Coronary artery (tissue), 2 donors: ENCODE measurements at places on chromosomes 13 and 19.

- DNase-seq: no peak
Measured at GRCh38 chr13:45932676-45933075, 81.1 kb upstream of the SIAH3 start.

- no peak for DNase-seq
Measured at GRCh38 chr13:109788372-109789111, 2.2 kb upstream of the IRS2 start.

GRCh38 chr13:91323349-91323748 lies 24.1 kb upstream of the MIR17HG start:
- no peak for DNase-seq

DNA sequence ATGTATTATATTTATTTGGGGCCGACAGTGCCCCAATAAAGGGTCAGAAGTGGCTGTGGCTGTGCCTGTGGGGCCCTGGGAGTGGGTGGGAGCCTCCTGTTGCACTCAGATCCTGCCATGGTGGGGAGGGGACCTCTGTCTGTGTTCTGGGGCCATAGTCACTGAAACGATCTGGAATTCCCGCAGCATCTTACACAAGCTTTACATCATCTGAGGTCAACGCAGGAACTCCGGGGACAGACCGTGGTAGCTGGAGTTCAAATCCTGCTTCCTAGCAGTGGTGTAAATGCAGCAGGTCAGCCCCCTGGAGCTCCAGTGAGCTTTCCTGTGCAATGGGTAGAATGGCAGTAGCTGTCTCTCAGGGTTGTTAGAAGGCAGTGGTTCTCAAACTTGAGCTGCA lies 3.9 kb upstream of the SCN1B start:
- DNase-seq: no peak

- no peak for DNase-seq
Measured at GRCh38 chr19:40266912-40267600, 18.1 kb downstream of the AKT2 start.

DNA sequence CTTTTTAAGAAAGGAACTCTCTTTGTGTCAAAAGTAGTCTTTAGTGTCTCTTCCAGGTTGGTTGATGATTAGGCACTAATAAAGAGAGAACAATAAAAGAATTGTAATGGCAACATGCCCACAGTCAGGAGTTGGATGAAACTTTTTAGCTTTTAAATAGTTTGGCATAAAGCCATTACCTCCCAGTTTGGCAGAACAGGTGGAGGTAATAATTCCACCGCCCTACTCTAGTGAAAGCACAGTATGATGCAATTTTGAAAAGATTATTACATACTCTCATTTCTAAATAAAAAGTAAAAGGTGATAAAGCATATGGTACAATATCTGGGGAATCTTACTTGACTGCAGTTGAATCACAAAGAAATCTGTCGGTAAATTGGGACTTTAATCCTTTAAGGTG lies 497.6 kb downstream of the SUCLA2 start:
- DNase-seq: no peak

DNA sequence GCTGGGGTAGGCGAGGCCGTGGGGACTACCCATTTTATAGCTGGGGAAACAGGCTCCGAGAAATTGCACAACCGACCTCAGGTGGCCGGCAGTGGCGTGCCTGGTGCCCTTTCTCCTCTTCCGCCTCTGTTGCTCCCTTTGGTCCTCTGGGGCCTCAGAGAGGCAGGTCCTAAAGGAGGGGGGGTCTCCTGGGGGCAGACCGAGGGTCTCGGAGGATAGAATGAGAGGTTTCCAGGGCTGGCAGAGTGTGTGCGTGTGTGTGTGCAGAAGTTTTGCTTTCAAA lies 11.3 kb downstream of the STX10 start:
- DNase-seq: no peak

DNA sequence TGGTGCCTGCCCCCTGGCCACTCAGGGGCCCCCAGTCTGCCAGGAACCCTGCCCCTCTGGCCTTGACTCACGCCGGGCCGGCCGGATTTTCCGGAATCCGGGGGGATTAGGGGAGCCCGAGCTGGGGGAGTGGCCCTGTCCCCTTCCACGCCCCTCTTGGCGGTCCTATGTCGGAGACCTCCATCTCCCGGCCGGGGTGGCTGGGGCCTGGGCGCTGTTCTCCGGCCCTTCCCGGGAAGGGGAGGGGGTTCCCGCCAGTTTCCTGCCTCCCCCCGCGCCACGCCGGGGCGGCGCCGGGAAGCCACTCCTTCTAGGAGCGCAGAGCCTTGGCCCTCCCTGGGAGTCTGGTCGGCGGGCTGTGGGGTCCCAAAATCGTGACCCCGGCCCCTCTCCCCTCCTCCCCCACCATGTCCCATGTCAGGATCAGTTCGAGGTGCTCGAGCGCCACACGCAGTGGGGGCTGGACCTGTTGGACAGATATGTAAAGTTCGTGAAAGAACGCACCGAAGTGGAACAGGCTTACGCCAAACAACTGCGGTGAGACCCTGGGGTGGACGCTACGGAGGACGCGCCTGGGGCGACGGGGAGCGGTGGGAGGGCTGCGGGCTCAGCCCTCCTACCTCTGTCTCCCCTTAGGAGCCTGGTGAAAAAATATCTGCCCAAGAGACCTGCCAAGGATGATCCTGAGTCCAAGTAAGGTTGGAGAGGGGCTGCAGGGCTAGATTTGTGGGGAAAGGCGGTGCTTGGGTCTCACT lies 1.3 kb downstream of the TRIP10 start:
- DNase-seq: peak; percentile 84

DNA sequence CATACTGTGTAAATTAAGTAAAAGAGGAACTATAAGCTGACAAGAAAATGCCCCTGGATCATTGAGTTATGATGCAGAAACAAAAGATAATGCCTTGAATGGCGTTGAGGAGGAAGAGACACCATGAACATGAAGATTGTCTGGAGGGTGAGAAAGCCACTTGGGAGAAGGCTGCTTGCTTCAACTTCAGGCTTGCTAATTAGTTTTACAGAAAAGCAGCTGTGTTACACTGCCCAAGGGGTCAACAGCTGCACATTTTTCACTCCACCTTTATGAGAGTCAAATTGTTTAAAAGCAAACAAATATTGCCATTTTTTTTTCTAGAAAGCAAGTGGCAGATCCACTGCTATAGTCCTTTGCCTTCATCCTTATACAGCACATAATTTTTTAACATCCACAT lies 35.5 kb upstream of the KLF12 start:
- no peak for DNase-seq

GRCh38 chr13:25981060-25981459 lies 70.8 kb downstream of the SHISA2 start:
- no peak for DNase-seq

GRCh38 chr13:26272621-26273020 lies 18.7 kb downstream of the CDK8 start:
- DNase-seq: no peak

- no peak for DNase-seq
Measured at GRCh38 chr13:94408314-94409036, 71.0 kb downstream of the DCT start.

DNA sequence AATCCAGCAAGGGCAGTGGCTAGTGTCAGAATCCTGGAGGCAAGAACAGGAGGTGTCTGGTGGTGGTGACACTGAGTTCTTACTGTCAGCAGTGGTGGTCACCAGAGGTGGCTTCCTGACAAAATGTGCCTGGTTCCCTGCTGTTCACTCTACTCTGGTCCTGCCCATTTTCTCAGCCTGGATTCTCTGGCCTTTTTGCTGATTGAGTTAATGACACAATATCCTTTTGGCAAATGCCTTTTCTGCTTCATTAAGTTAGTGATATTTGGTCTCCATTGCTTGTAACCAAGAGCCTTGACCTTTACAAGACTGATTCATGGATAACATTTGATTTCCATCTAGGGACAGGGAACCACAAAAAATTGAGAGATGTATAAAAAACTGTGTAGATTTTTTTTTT lies 51.1 kb downstream of the RFC3 start:
- DNase-seq: no peak

DNA sequence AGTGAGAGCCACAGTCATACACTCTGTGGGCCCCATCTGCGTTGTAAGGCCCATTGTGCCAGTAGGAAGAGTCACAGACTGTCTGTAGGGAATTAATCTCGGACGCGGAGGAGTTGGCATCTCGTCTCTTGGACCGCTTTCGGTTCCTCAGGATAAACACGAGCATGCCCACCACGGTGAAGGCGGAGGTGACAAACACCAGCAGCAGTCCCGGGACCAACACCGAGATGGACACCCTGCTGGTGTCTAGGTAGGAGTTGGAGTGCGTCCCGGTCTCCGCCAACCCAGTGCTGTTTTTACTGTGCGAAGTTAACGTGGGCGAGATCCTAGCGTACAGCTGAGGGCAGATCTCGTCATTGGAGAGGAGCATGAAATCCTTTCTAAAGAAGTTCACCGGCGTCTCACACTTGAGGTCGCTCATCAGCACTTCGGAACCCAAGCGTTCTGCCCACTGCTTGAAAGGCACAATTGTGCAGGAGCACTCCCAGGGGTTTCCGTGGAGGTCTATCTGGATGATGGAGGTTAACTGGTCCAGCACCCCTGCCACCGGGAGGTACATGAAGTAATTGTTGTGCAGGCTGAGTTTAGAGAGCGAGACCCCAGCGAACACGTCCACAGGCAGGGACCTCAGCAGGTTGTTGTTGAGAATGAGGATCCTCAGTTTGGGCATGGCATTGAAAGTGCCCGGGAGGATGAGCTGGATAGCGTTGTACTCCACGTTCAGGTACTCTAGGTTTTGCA lies 2.7 kb downstream of the SLITRK1 start:
- no peak for DNase-seq

- no peak for DNase-seq
Measured at GRCh38 chr13:95256091-95256490, 45.2 kb downstream of the ABCC4 start.

GRCh38 chr19:7476777-7477494 lies 11.9 kb downstream of the PEX11G start:
- no peak for DNase-seq

GRCh38 chr13:20997301-20998161 lies 63.9 kb downstream of the LATS2 start:
- DNase-seq: peak; percentile 62

DNA sequence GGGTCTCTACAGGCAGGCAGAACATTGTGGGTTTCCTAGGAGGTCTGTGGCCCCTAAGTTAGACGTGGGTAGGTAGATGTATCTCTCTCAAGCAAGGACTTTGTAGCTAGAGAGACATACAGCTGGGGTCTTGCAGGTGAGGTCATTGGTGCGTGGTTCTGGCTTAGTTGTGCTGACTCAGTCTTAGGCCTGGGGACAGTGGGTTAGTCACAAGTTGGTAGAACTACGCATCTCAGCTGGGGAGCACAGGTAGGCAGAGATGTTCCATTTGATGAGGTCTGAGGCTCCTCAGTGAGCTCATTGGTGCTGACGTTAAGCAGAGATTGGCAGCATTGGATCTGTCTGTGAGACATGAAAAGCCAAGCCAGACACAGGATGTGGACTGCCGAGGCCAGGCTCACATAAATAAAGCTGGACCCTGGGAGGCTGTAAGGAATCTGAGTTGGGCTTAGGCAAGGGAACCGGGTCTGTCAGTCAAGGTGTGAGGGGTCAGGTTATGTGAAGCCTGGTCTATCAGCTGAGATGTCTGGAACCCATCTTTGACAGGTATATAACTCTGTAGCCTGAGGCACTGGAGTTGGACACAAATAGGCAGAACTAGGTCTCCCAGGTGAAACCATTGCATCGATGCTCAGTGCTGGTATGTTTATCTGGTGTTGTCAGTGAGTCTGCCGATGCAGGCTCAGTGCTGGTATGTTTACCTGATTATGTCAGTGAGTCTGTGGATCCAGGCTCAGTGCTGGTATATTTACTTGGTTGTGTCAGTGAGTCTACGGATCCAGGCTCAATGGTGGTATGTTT lies 17.4 kb upstream of the PDCD2L start:
- no peak for DNase-seq
